ENCODE measurements at places on chromosomes 11 and 22.

DNA sequence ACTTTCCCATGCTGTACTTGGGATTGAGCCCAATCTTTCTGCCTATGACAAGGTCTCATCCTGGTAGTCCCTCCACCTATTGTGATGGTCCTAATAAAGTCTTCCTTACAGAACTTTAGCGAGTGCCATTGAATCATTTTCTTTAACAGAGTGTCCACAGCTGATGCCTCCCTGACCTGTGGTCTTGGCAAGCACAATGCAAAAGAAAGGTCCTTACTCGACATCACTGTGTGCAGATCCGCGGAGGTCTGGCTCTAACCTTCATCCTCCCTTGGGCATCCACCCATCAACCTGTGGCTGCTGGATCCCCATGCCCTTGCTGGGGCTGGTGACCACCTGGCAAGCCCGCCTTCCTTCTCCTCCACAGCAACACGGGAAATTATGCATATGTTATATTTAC is 1203.9 kb downstream of the TBC1D22A start:
- DNase-seq = no peak

- DNase-seq = peak; percentile 14
These were observed 10.6 kb downstream of the MUC5B start for GRCh38 chr11:1233351-1234053.

DNA sequence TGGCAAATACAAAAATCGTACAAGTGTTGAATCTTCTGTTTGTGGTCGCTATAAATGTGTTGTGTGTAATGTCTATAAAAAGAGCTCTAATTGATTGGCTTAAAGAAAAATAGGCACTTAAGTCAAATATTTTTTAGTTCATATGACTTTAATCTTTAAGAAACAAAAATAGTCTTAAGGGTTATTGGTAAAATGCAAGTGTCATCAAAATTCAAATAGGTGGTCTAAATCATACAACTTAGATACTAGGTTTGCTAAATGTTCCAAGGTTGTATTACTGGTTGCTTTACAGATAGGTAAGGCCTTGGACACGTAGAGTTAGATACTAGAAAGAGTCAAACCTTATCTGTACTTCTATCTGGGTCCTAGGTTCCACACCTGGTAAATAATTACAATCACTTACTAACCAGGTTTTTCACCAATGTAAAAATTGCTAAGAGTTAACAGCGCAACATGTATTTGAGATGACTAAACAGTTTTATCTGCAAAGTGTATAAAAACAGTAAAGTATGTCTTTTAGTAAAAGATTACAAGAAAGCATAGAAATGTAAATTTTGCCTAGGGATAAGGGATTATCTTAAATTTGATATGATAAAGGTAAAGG is 91.1 kb upstream of the GNAZ start:
- DNase-seq = no peak

DNA sequence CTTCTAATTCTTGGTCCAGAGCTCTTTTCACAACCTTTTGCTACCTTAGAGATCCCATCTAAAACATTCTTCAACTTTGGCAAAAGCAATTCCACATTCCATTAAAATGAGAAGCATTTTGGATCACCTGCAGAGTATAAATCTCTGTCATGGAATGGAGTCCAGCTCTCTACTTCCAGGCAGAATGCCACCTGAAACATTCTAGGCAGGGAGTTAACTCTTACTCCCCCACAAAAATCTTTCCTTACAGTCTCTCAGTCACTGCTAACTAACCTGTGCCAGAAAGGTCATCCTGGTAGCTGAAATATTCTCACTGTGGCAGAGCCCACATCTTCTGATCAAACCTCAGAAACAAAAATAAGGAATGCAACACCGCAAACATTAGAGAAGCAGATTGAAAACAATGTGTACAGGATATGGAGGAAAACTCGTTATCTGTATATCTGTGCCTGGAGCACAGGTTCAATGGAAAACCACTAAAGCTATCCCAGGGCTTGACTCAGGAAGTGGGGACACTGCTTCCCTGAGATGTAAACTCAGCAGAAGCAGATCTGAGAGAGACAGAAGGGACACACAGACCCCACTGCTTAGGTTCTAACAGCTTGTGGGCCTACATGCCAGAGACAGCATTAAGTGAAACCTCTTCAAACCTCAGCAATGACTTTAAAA is 78.9 kb downstream of the KCNC1 start:
- DNase-seq = no peak

GRCh38 chr11:106468086-106468485 is 390.6 kb downstream of the AASDHPPT start:
- no peak for DNase-seq

GRCh38 chr11:47994417-47994816 is 14.1 kb downstream of the PTPRJ start:
- no peak for DNase-seq

DNA sequence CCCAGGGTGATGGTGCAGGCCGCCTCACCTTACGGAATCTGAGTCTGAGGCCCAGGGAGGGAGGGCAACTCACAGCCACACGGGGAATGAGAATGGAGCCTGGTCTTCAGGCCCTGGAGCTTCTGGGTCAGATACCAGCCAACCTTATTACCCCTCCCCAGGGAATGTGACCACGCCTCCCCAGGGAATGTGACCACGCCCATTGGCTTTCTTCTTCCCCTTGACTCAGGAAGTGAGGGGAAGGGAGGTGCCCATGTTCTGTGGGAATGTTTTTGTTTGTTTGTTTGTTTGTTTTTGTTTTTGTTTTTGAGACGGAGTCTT is 57.5 kb upstream of the RBFOX2 start:
- DNase-seq = no peak

- peak; percentile 33 for DNase-seq
These were observed 6.9 kb downstream of the TRIM6 start for GRCh38 chr11:5603326-5603725.

GRCh38 chr11:705646-706438 is at the start of gene EPS8L2:
TSS of gene EPS8L2 (plus strand) at chr11:706231. CDS start at chr11:709408, 3,177 bp downstream.
- DNase-seq = peak; percentile 17

DNA sequence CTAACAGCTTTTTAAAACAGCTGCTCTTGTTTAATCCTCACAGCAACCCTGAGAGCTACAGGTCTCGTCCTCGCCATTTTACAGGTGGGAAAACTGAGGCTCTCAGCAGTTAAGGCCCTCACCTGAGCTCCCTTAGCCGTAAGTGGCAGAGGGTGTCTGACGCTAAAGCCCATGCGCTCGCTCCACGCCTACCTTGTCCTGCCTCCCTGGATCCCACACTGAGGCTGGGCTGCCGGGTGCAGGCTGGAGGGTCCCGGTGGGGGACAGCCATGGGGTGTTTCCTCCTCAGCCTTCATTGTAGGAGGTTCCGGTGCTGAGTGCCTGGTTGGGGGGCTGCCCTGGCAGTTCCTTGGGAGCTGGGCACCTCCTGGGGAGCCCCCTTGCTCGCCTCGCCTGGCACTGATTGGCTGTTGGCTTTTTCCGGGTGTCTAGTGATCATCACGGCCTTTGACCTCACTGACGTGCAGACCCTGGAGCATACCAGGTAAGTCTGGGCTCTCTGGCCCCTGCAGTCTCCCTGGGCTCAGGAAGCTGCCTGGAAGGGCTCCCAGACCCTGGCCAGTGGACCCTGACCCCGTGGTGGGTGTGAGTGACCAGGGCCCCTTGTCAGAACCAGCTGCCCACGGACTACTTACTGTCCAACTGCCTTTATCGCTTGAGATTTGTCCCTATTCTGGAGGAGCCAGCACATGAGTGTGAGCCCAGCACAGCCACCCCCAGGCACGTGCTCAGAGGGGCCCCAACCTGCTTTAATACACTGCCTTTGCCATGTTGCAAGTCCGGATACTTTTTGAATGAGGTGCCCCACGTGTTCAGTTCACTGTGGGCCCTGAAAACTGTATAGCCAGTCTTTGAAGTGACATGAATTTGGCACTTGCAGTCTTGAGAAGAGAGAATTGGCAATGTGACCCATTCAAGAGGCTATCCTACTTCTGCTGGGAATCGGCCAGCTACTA is 12.6 kb downstream of the RAB36 start:
- DNase-seq = no peak

- DNase-seq = no peak
These were observed 41.8 kb downstream of the CCDC81 start for GRCh38 chr11:86416494-86416893.

DNA sequence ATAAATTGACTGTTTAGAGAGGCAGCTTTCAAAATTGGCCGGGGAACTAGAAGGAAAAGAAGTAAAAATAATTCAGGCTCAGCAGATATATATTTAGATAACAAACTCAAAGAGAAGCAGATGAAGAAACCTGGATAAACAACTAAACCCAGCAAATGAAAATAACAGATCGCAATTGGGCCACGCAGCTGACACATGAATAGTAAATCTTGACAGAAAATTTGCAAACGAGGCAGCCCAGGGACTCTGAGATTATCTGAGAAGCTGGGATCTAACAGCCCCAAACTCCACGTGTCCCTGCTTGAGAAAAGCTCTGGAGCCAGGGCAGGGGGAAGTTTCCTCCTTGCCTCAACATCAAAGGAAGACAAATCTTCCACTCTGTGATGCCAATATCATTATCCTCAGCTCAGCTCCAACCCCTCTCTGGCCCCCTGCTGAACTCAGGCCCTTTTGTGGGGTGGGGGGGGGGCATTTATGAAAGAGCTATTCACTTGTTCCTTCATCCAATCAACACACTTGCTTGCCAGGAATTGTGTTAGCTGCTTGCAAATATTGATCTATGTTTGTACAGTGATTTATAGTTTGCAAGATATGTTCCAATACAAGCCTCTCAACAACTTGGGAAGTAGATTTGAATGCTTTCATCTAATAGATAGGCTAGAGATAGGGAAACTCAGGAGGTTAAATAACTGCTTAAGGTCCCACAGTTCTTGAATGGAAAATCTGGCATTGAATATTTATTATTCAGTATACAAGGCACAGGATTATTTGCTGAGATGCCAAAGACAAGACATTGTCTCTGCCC is 72.5 kb upstream of the C11orf87 start:
- DNase-seq = peak; percentile 16

DNA sequence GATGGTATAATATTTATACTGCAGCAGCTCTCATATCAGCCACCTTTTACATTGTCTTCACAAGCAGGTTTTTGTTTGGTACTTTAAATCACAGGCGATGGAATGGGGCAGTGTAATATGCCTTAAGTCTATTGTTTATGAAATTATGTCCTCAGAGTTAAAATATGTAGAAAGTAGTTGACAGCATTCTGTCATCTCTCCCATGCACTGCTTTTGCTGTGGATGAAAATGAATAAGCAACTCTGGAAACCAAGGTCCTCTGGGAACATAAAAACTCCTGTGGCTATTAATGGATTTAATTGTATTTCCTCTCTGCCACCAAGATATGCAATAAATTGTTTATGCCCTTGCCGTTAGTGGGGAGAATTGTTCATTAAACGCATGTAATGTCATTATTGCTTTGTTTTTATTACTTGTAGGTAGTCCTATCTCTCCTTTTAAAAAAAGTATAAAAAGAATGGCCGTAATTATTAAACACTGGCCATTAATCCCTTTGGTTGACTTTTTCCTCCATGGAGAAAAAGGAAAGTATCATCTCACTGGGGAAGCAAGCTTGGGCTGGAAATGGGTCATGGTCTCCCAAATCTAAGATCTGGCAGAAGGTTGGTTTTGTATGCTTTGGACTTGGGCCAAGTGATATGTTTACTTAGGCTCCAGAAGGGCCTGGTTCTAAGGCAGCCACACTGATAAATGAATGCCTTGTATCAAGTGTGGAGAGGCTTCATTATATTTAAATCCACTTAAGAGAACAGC is 13.1 kb downstream of the PACS1 start:
- no peak for DNase-seq

DNA sequence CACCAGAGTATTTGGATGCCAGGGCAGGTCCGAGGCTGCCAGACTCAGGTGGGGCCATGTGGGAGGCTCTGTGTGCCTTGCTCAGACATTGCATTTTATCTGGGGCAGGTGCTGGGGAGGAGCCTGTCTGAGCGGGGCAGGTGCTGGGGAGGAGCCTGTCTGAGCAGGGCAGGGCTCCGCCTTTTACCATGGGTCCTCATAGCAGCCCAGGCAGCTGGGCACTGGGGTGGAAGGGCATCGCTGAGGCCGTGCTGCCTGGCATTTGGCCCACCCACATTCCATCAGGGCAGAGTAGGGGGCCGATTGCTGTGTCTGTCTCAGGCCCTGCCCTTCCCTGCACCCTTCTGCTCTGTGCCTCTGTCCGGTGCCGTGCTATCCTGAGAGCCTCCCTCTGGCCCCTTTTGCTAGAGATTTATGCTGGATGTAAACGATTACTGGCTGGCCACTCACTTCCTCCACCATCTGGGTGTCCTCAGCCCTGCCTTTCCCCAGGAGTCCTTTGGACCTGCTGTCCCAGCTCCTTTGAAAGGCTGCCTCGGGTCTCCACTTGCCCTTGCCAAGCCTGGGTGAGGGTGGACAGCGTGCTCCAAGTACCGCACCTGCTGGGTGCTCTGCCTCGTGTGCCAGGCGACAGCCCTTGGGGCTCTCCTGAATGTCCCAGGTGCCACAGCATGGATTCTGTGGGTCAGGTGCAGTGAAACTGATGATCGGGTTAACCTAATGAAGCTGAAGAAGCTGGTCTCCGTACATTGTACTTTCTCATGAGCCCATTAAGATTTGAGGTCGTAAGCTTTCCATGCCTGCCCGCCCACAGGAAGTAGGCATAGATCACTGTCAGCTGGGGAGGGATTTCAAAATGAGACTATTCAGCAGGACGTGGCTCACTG is 281.6 kb downstream of the TBC1D22A start:
- peak; percentile 42 for DNase-seq

DNA sequence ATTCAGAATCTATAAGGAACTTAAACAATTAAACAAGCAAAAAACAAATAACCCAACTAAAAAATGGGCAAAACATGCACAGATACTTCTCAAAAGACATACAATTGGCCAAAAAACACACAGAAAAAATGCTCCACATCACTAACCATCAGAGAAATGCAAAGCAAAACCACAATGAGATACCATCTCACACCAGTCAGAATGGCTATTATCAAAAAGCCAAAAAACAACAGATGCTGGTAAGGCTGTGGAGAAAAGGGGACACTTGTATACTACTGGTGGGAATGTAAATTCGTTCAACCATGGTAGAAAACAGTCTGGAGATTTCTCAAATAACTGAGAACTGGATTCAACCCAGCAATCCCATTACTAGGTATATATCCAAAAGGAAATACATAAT is 24.8 kb downstream of the ENTHD1 start:
- no peak for DNase-seq

- no peak for DNase-seq
These were observed 69.7 kb upstream of the RASD2 start for GRCh38 chr22:35470903-35471321.

GRCh38 chr22:37151401-37151800 is 1.7 kb upstream of the IL2RB start:
- no peak for DNase-seq

DNA sequence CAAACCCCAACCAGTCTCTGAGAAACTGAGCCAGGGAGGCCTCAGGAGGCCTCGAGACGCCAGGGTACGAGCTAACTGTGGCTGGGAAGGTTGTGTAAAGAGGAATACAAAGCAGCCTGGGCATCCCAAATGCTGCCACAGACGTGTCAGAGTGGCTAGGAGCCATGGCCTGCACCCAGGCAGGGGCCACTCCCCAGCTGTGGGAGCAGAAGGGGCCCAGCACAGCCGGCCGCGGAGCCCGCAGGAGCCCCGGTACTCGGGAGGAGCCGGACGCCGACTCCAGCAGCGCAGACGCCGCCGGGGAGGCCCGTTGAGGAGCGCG is 349.8 kb upstream of the B3GAT1 start:
- no peak for DNase-seq

GRCh38 chr22:26777156-26777801 is 119.9 kb downstream of the MIAT start:
- DNase-seq = no peak
